ENCODE measurements at places on chromosomes 4 and X.

GRCh38 chrX:40663880-40664630, 16.7 kb upstream of the CXorf38 start:
- DNase-seq: no peak

DNA sequence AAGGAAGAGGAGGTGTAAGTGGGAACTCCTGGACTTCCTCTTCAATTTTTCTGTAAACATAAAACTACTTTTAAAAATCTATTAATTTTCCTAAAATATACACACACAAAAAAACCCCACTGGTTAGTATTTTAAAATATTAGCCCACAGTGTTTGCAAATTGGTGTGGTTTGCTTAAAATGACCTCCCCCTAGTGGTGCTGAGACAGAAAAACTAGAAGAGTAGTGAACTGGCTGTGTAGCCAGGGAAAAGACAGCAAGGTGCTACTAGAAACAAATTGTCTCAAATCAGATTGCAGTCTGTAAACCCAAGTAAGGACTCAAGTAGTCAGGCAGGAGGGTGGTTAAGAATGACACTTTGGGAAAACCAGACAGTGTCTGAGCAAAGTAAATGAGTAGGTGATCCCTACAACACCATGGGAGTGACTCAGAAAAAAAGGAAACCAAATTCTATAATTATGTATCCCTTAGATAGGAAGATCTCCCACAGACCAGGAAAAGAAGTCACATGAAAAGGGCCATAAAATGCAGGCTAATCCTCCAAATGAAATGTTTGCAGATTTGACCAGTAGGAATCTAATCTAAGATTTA, 26.0 kb downstream of the AMTN start:
- DNase-seq: no peak

DNA sequence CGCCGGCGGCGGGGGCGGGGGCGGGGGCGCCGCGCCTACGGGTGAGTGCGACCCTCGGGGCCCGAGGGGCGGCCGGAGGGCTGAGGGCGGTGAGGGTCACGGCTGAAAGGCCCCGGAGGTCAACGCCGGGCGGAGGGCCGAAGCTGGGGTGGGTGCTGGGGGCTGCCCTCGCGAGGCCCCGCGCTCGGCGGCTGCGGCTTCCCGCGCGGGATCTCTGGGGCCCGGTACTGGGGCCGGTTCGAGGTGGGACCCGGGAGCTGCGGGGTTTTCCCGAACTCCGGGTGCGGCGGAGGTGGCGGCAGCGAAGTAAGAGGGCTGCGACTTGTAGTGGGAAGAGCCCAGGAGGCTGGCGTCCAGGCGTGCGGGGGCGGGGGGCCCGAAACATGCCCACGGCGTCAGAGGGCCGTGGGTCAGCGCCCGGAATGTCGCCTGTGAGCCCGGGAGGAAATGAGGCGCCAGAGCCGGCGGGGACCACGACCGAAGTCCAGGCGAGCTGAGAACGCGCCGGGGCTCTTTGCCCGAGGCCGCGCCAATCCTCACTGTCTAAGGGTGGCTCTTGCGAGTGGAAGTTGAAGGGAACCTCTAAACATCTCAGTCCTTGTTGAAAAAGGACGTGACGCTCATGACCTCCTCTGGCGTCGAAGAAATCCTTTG, 407 bp downstream of the IL13RA1 start:
- DNase-seq: no peak

- no peak for DNase-seq
These were observed 26.7 kb downstream of the DYNLT3 start for GRCh38 chrX:37820646-37821045.

GRCh38 chr4:4456351-4456750, 69.4 kb downstream of the NSG1 start:
- DNase-seq: no peak

DNA sequence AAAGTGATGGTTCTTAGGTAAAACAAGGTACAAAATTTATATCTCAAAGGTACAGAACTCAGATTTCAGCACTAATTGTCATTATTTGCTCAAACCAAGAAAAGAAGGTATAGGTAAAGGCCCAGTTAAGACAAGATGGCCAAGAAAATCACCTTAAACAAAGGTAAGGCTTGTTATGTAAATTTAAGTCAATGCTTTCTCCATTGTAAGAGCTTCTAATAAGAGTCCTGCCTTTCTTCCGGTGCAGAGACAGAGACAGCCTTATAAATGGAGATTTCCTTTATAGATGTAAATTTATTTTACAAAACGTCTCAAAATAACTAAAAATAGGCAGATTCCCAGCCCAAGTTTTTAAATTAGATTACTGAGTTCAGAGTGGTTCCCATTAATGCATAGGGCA, 89.9 kb downstream of the EDA start:
- no peak for DNase-seq

DNA sequence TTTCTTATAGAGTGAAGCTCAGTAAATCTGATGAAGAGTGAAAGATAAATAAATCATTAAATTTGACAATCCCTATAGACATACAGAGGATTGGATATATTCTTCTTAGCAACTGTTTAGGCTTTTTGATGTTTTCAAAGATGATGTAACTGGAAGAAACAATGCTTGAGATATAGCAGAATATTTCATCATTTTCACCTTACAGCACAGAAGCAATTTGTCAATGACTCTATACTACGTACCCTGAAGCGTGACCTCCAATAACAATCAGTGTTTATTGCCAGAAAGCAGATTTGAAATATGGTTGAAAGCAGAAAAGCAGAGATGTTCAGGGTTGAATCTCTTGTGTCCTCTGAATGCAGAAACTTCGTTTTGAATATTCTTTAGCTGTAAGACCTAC, 228.4 kb downstream of the DTHD1 start:
- no peak for DNase-seq

DNA sequence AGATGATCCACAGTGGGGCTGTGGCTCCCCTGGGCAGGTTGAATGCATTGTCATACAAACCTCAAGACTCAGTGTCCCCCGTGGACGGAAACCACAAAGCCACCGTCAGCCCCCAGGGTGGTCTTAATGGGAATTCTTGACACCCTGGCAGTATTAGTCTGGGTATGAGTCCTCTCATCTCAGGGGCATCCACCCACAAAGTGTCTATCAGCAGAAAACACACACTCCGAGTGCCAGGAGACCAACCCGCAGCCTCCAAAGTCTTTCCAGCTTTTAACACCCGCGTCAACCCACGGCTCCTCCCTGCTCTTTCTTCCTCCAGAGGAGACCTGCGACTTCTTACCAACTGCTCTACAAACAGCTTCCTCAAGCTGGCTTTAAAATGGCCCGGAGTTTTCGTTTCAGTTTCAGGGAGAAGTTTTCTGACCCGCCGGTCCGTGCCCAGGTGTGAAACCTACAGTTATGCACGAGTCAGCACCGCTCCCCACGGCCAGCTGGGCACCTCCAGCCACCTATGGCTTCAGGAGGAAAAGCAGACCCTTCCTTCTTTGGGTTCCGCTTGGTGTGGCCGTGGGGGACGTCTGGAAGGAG, 14.4 kb upstream of the ASMTL start:
- no peak for DNase-seq

GRCh38 chrX:7432901-7433300, 284.9 kb upstream of the PUDP start:
- no peak for DNase-seq

GRCh38 chrX:63746278-63746677, 38.7 kb downstream of the ARHGEF9 start:
- no peak for DNase-seq

DNA sequence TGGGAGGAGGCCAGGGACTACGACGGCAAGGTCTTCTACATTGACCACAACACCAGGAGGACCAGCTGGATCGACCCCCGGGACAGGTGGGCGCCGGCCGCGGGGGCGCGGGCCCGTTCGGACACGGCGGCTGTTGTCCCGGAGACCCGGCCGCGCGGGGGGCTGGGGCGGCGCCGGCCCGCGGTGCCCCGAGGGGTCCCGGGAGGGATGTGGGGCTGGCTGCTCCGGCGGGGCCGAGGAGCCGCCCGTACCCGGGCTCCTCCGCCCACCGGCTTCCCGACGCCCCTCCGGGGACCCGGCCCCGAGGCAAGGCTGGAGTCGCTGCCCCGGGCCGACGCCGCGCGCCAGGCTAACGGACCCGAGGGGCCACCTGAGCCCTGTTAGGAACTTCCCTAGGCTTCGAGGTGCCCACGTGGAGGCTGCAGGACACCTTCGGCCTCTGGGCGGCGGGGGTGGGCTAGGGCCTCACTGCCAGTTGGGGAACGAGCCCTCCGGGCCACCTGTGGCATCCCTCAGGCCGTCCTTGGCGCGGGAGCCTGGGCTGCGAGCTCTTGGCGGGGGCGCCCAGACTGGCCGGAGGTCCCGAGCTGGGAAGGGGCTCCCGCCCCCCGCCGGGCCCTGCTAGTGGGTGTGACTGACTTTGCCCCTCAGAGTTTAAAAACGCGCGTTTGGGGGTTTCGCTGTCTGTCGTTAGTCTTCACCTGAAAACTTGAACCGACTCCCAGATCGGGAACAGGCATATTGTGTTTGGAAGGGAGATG, 660 bp downstream of the WWC2 start:
- no peak for DNase-seq

DNA sequence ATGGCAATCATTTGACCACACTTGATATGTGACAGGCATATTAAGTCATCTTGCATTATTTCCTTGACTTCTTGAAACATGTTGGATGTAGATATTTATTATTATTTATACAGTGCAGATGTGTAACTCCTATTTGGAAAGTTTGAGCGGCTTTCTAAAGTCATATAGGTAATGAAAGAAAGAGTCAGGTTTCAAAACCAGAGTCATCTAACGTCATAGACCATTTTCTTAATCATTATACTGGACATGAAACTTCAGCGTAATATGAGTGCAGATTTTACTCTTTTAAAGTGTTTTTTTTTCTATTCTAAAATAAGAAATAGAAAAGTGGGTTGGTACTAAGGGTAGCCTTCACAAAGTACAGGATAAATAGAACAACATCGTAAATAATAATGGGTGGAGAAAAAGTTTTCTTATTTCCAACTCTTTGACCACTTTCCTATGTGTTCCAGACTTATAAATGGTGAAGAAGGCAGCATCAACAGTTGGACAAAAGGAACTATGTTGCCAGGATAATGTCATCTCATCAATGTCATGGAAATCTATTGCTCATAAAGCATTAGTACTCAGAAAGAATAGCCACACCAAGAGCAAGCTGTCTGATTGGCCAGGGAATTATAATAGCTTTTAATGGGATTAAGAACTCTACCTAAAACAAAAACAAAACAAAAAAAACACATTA, 108.0 kb upstream of the PCDH18 start:
- DNase-seq: no peak

- DNase-seq: no peak
These were observed 62.2 kb downstream of the FMR1NB start for GRCh38 chrX:148043271-148043855.

DNA sequence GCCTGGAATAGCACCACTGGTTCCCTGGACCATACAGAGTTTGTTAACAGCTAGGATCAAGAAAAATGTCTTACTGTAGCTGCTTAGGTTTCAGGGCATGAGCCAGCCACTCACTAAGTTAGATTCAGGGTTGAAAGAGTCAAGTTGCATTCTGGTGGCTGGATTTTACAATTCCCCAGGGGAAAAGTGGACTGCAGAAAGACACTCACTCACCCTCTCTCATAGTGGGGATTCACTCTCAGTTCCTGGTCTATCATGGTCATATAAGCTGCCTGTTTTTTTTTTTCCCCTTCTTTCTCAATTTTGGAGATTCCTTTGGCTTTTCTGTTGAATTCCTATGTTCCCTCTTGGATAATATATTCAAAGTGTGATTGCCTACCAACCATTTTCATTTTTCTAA, 744.2 kb upstream of the GRIA3 start:
- no peak for DNase-seq
